Activated CD8-positive, alpha-beta memory T cell treated with anti-CD3 and anti-CD28 coated beads for 1 hour (primary cell): ENCODE measurements at places on chromosomes 2 and 18.

- DNase-seq = no peak
Observed at GRCh38 chr18:22074282-22075070, 94.9 kb upstream of the GATA6 start.

GRCh38 chr2:172811027-172811426 lies 75.4 kb downstream of the RAPGEF4 start:
- no peak for DNase-seq

GRCh38 chr2:53740170-53740569 lies 27.4 kb upstream of the CHAC2 start:
- no peak for DNase-seq

- no peak for DNase-seq
Observed at GRCh38 chr18:56483386-56483785, 155.0 kb downstream of the TXNL1 start.

DNA sequence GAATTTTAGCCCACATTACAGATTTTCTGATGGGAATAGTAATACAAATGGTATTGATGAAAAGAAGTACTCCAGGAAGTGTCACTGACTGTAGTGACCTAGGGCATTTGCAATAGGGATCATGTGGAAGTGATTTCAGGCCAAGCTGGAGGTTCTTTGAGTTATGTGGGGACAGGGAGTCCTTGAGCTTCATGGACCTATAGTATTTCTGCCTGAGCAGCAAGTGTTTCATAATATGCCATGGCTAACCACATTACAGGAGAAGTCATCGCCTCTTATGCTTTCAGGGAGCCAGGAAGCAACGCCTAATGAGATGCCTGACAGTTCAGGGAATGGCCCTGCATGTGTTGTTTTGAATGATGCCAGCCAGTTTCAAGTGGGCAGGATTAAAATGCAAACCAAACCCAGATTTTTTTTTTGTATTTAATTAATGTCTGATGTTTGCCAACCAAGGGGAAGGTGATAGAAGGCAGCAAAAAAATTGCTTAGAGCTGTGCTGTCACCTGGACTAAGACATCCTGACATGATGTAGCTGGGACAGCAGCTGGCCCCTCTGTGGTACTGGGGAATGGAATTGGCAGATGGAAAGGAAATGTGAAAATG lies 109.5 kb downstream of the RAPGEF4 start:
- DNase-seq = no peak

DNA sequence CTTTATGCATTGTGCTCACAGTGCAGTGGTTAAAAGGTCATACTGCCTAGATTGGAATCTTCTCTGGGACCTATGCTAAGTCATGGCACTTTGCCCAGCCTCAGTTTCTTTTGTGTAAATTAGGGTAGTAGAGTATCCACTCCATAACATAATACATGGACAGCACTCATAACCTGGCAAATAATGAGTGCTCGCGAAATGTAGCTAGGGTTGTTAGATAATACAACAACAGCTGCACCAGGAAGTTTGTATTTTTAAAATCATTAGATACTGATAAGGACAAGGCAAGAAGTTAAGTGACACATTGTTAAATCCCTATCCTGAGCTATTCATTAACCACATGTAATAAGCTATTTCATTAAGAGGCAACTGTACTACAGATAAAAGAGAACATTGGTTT lies 13.8 kb upstream of the PLA2R1 start:
- DNase-seq = no peak

DNA sequence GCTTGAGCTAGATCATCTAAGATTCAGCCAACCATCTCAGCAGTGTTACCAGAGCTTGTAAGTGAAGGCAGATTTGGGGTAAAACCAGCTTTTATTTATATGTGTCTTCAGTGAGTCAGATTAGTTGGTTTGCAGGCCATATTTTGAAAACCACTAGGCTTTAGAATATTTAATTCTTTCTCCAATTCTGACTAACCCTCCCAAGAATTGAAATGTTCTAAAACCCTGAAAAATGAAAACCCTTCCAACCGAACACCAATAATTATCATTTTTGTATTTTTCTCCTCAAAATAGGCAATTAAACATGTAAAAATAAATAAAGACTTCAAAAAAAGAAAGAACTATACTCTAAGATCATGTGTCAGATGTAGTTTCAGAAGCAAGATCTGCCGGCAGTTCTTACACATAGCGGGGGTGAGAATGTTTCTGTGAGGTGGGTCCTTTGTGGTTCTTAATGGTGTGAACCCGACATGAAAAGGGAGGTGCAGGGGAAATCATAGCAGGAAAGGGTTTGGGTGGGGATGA lies 14.2 kb downstream of the PLEK start:
- DNase-seq = no peak

- DNase-seq = no peak
Observed at GRCh38 chr2:148259674-148260073, 238.8 kb downstream of the MBD5 start.

DNA sequence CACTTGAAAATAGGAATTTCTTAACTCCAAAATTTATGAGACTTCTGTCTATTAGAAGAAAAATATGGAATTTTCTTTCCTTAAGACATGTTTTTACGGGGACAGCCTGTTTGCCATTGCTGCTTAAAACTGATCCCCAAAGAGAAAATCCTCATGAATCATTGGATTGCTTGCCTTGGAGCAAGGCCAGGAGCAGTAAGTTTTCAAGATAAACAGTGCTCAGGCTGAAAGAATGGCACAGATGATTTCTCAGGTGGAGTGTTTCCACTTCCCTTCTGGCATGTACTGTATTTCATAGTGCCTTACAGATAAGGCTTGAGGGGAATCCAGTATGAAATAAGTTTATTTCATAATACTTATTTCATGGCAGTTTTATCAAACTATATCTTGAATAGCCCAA lies 74.3 kb upstream of the MMADHC start:
- no peak for DNase-seq

DNA sequence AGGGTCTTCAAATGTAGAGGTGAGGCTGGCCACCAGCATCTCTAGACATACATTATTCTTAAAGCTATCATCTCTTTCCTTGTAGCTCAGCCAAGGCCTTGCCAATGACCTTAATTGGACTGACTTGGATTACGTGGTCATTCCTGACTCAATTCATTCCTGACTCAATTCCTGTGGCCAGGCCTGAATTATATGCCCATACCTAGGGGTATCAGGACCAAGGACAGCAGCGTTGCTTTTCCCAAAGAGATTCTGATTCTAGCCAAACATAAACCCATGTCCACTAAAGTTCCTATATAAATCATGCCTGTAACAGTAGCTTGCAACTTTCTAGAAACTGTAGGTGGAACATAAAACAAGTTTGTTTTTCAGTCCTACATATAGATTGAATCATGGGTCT lies 231.7 kb downstream of the ARL6IP6 start:
- no peak for DNase-seq

DNA sequence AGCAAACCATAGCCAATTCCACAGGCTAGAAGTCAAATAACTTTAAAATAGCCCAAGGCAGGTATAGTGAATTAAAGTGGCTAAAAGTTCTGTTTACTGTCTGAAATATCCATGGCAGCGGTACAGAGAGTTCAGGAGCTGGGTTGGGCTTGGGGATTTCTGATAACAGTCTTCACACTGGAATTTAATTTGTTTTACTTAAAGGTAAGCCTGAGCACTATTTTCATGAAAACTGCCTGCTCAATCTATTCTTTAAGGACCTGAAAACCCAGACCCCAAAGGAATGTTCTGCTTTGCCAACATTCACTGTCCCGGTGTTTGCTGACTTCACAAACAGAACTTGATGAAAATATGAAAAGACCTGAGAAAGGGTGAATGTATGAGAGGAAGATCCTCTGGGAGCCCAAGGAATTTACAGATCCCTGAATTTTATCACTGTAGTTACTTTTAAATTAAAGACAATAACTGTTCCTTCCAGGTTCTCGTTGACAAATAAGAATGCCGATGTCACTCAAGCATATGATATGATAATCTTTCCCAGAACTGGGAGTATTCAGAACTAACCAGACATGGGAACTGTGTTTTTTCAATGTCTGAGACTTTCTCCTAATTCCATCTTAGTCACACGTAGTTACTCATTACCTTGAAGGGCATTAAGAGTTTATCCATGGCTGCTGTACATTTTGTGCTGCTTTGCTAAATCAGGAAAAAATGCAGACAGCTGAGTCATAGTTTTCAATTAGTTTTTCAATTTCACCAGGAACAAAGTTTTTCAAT lies 28.3 kb upstream of the ITGB6 start:
- no peak for DNase-seq

GRCh38 chr18:62329691-62330454 lies 4.8 kb downstream of the TNFRSF11A start:
- DNase-seq = no peak

DNA sequence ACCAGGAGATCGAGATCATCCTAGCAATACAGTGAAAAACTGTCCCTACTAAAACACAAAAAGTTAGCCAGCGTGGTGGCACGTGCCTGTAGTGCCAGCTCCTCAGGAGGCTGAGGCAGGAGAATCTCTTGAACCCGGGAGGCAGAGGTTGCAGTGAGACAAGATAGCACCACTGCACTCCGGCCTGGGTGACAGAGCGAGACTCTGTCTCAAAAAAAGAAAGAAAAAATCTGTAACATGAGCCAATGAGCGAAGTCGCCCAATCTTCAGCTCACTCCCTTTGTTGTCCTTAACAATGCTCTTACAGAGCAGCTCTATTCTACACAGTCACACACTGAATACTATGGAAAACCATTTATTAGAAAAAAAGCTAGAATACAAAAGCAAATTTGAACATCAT lies 22.0 kb downstream of the FAM98A start:
- no peak for DNase-seq

- DNase-seq = no peak
Observed at GRCh38 chr2:156124458-156124857, 208.1 kb downstream of the NR4A2 start.

DNA sequence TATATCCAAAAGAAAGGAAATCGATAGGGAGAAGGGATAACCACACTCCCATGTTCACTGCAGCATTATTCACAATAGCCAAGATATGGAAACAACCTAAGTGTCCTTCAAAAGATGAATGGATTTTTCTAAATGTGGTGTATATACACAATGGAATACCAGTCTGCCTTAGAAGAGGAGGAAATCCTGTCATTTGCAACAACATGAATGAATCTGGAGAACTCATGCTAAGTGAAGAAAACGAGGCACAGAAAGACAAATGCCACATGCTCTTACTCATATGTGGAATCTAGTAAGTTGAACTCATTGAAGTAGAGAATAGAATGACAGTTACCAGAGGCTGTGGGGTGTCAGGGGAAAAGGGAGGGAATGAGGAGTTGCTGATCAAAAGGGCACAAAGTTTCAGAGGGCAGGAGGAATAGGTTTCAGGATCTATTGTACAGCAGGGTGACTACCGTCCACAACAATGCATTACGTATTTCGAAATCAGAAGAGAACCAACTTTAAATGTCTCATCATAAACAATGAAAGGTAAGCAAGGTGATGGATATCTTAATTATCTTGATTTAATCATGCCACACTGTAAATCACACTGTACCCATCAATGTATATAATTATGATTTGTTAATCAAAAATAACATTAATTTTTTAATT lies 46.1 kb downstream of the SIGLEC15 start:
- DNase-seq = no peak

DNA sequence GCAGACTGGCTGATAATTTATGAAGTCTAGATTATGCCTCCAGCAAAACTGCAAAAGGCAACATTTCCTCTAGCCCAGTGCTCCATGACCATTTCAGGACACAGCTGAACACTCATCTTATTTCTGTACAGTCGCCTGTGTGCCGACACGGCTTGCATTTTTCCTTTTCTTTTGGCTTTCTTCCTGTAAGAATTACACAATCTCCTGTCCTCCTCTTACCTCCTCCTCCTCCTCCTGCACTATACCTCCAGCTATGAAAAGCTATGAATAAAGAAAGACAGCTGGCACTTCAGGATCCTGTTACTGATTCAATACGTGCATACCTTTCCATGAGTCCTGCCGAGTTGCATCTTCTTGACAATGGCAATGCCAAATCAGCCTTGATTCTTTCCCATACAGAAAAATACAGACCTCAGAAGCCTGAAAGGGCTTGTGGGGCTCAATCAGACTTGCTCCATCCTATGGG lies 32.2 kb upstream of the TRIB2 start:
- DNase-seq = no peak

- DNase-seq = no peak
Observed at GRCh38 chr18:63970809-63971205, 926 bp downstream of the SERPINB8 start.

DNA sequence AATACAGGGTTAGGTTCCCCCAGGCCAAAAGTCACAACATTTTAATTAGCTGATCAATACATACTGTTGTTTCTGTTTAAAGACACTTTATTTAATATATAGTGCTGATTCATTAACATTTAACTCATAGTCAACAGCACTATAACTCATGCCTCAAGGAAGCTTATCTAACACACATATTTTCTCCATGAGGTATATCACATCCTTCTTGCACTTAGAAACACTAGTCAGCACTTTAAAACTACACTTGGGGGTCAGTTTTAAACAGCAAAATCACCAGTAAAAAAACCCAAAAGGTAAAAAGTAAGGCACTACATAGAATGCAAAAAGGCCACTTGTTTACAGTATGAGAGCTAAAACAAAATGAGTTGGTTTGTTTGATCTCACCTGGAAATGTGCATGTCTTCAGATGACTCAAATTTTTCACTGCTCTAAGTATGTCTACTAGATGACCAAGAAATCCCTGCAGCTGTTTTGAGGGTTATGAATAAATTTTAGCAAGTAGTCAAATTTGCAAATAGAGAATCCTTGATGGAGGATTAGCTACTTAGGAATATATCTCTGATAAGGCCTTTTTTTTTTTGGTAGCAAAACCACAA lies 54.1 kb upstream of the EPB41L5 start:
- DNase-seq = no peak

GRCh38 chr18:36256094-36256493 lies 41.4 kb upstream of the FHOD3 start:
- DNase-seq = no peak
